ENCODE measurements at places on chromosomes 12 and 14. TPM values are rescaled to one million over a fixed set of nuclear protein-coding genes. Genes with fewer than 3 reads are reported as not detected.

DNA sequence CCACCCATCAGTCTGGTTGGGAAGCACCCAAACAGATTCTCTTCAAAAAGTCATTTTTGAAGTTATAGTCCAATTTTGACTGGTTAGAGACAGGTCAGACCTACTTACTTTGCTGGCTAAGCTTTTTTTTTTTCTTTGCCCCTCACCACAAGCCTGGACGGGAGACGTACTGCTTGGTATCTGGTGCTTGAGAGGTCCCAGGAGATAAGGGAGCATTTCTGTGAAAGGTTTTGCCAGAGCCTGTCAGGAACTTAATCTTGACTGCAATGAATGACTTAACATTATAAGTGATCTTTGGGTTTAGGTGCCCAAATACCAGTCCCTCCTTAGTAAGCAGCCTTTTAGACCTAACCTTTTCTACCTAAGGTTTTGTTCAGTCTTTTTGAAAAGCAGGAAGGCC lies 6.3 kb downstream of the MTHFD1 start:
- no peak for DNase-seq

DNA sequence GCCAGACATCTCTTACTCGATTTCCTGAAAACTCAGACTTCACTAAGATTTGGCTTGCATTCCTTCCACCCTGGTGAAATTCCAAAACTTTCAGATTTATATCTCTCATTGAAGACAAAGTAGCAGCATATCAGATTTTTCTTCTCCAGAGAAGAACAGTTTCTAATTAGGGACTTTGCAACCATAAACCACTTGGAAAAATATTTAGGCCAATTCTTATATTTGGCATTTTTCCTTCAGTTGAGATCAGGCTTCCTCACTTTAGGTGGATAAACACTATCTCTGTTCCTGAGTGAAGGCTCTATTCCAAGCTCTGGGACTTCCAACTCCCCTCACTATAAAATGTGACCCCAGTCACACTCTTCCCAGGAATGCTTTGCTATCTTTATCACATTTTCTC lies 1434.3 kb upstream of the FLRT2 start:
- no peak for DNase-seq

MYO1A gene
- total RNA-seq, result not detected

NFATC4 gene
- total RNA-seq, result 20.6 TPM

- DNase-seq, result no peak
These were observed 59.7 kb downstream of the PLXNC1 start for GRCh38 chr12:94207849-94208621.

- no peak for DNase-seq
These were observed 94.4 kb upstream of the PLEKHG7 start for GRCh38 chr12:92608151-92609091.

DNA sequence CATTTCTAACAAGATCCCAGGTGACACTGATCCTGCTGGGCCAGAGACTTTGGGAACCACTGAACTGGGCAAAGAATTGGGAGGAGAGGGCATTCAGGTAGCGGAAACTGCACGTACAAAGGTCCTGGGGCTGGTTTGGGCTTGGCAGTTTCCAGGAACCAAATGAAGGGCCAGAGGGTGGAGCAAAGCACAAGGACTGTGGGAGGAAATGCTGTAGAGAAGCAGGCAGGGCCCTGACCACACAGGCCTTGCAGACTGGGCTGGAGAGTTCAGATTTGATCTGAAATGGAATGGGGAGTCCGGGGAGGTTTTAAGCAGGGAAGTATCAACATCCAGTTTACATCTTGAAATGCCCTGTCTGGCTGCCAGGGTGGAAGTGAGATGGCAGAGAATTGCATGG lies 195.1 kb downstream of the PHETA1 start:
- no peak for DNase-seq

GRCh38 chr12:89461649-89462612 lies 62.7 kb downstream of the GALNT4 start:
- DNase-seq, result no peak

- DNase-seq, result no peak
These were observed 16.9 kb downstream of the PLEKHG7 start for GRCh38 chr12:92719674-92720073.

DNA sequence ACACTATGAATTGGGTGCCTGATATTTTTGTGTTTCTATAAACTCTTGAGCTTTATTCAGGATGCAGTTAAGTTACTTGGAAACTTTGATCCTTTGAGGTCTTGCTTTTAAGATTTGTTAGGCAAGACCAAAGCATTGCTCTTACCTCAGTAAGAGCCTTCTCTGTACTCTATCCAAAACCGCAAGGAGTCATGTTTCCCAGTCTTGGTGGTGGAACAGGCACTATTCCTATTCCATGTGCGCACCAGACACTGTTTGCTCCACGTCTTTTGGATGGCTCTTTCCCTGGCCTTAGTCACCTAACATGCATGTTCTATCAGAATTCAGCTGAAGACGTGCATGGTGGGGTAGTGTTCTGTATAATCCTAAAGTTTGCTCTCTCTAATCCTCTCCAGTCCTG lies 23.5 kb downstream of the CSRP2 start:
- DNase-seq, result no peak

DDX11 gene
- 5.1 TPM for total RNA-seq

DNA sequence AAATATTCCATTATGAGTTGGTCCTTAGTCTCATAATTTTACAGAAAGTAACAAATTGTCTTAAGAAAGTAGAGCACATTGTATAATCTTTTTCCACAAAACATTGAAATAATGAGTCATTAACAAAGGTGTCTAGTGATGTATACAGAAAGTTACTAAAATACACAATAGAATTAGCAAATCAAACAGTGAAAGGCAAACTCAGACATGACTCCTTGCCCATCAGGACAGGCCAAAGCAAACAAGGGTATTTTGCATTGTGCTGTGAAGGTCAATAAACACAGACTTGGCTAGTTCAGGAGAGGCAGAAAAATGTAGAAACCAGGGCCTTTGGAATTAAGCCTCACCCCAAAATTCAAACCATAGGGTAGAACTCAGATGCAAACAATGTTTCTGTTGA lies 37.3 kb downstream of the SIX4 start:
- no peak for DNase-seq

GZMB gene
- 0.52 TPM for total RNA-seq

DNA sequence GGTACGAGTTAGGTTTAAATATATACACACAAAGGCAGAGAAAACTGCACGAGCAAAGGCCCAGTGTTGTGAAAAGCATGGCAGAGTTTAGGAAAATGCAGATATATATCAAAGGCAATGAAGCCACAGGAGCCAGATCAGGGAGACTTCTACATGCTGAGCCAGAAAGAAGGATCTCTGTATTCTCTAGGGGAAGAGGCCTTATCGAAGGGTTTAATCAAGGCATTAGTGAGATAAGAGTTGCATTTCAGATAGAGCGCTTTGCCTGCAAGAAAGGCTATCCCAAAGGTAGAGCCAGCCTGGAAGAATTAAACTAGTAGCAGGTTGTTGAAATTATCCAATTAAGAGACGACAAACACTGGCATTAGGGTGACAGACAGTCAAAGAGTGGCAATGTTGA lies 7.6 kb downstream of the PTPRO start:
- no peak for DNase-seq

- no peak for DNase-seq
These were observed 125.0 kb upstream of the DHRS4 start for GRCh38 chr14:23828616-23829015.

DNA sequence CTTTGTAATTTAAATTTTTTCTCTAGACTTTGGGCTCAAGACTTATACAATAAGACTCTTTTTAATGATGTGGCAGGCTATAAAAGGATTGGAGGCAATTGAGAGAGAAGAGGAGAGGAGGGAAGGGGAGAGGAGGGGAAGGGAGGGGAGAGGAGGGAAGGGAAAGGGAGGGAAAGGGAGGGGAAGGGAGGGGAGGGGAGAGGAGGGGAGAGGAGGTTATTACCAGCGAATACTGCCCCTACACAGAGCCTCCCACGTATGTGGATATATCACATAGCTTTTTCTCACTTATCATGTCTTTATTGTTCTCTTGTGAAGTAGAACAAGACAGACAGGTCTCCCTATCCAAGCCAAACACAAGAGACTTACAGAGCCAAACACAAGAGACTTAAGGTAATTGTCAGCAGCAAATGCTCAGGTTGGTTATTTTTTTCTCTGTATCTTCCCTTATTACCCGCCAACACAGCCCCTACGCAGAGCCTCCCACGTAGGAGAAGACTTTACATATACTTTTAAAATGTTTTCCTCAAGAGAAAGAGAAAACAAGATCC lies 63.1 kb downstream of the DRAM1 start:
- no peak for DNase-seq

BEGAIN gene
- 1.9 TPM for total RNA-seq

DPF3 gene
- total RNA-seq, result 37.7 TPM

DNA sequence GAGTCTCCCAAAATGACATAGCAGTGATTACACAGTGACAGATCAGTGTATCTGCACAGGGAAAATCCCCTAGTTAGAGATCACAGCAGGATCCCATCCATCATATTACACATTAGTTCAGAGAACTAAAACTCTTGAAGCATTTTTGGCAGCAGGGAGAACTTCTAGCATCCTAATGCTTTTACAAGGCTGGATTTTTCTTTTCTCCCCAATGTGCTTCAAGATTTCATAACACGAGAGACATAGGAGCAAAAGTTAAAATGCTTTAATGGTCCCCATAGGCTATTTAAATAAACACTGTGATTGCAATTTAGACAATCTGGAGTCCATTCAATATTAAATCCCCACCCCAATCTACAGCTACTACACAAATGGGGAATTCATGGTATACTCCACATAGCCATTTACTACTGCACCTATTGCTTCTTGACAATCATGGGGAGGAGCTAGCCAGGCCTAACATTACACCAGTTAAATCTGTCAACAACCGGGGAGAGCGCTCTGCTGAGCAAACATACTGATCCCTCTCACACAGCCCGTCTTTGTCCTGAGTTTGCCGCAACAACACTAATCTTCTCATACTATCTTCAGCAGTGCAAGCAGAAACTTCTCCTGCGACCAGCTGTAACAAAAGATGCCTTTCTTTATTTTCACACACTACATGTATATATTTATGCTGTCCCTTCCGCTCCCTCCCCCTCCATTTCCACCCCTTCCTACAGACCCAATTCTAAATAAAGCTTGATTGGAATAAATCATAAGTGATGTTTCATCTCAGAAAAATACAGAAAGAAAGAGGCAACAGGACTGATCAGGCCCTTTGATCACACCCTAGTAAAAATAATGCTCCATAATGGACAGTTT lies 120.3 kb upstream of the SOX5 start:
- no peak for DNase-seq

GRCh38 chr14:56394826-56395530 lies 184.6 kb upstream of the TMEM260 start:
- no peak for DNase-seq

DNA sequence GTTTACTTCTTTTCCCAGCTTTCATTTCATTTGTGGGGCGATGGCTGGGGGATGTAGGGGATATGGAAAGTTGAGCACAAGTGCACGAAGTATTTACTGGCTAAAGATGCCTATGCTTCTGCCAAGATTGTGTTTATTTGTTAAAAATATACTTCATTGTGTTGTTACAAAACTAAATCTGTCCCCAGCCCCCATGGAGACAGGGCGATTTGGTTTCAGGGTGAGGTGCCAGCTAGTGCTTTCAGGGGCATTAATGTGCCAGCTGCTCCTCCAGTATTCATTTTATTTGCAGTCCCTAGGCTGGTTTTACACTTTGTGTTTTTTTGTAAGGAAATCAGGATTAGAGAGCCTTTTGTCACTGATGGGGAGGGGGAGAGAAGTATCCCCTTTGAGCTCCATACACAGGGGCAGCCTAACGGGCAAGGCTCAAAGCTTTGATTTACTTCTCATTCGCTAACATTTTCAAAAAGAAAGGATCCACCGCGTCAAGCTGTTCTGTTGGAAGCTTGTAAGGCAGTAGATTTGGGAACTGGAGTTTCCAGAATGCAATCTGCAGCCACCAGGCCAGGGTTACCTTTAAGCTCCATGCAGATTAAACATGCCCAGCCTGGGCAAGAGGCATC lies 198.7 kb upstream of the PLEKHG7 start:
- DNase-seq, result no peak

DNA sequence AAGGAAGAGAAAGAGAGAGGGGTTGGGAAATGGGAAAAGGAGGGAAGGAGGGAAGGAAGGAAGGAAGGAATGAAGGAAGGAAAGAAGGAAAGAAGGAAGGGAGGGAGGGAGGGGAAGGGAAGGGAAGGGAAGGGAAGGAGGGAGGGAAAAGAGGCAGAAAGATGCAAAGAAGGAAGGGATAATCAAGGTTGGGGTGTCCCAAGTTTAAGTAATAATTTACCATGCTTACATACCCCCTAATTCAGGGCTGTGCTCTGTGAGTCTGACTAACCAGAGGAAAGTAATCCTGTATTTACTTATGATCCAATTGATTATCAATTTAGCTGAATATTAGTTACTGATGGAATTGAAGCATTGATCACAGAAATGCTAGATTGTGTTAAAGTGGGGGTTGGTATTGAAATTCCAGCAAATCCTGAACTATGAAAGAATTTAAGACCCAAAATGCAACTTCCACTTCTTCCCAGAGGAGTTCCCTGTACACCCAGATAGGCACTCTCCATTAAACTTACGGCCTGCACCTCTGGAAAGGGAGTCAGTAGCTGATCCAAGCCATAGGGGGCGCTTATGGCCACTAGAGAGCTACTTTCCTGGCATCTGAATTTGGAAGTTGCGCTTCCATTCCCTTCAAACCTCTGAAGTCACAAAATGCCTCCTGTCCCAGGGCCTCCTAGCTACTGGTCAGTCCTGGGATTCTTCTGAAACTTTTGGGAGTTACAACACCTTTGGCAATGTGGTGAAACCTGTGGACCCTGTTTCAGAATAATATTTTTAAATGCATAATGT lies 162.7 kb upstream of the PWP1 start:
- no peak for DNase-seq
